ENCODE measurements at places on chromosomes 6 and 20.

DNA sequence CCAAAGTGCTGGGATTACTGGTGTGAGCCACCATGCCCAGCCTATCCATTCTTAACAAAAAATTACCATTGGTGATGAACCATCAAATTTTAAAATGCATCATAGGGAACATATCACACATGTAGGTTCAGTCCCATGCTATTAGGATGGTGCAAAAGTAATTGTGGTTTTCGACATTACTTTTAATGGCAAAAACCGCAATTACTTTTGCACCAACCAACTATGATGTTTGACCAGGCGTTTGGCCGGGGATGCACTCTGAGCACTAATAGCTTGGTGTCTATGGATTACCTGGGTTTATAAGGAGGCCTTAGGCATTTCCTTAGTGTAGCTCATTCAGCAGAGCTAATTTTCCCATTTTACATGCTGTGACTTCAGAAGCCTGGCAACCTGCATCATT is 246.5 kb upstream of the SUPT3H start:
- no peak for DNase-seq

GRCh38 chr20:33211817-33212424 is 5.2 kb upstream of the BPIFA3 start:
- peak; percentile 11 for DNase-seq

- DNase-seq: no peak
Observed at GRCh38 chr6:15305496-15305895, 59.6 kb downstream of the JARID2 start.

- no peak for DNase-seq
Observed at GRCh38 chr6:131741688-131742393, 31.0 kb upstream of the CTAGE9 start.

GRCh38 chr6:4603291-4603690 is 172.9 kb upstream of the CDYL start:
- DNase-seq: peak; percentile 97

DNA sequence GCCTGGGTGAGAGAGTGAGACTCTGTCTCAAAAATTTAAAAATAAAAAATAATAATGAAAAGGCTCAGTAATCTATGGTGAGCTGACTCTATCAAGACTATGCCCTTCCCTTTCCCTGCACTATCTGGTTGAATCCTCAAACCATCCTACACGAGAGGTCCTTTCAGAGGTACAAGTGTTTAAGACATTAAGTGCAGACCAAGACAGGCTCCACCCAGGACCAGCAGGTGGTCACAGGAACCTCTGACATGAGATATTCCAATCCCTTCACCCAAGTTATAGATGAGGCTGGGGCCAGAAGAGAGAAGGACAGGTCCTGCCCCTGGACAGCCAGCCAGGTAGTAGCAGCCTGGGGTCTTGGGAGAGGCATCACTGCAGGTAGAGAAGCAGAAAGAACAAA is 182.6 kb downstream of the NFATC2 start:
- DNase-seq: no peak

- no peak for DNase-seq
Observed at GRCh38 chr6:54730767-54731630, 115.6 kb upstream of the FAM83B start.

All from inflammatory macrophage treated with lipopolysaccharide for 4 hours (primary cell).